ENCODE measurements at places on chromosomes 5 and 9. TPM values are rescaled to one million over a fixed set of nuclear protein-coding genes. Genes with fewer than 3 reads are reported as not detected.

The PCDHGB2 gene
- 2.6 TPM for total RNA-seq

The DNAH5 gene
- total RNA-seq, result 0.31 TPM

The SAXO1 gene
- total RNA-seq, result 0.09 TPM

The RGS7BP gene
- 0.10 TPM for total RNA-seq

The ARL10 gene
- 24.8 TPM for total RNA-seq
